ENCODE measurements at places on chromosomes 13 and 19. TPM values are rescaled to one million over a fixed set of nuclear protein-coding genes. Genes with fewer than 3 reads are reported as not detected.
A peak's percentile ranks its signal among the peaks of the same experiment; 100 is the strongest.

Gene ZNF728
- not detected for total RNA-seq

Gene DACT3
- total RNA-seq: 0.66 TPM

Gene CGB8
- not detected for total RNA-seq

Gene ARL11
- total RNA-seq: 0.13 TPM

Gene ELSPBP1
- total RNA-seq: not detected

Gene IZUMO4
- total RNA-seq: 0.46 TPM

DNA sequence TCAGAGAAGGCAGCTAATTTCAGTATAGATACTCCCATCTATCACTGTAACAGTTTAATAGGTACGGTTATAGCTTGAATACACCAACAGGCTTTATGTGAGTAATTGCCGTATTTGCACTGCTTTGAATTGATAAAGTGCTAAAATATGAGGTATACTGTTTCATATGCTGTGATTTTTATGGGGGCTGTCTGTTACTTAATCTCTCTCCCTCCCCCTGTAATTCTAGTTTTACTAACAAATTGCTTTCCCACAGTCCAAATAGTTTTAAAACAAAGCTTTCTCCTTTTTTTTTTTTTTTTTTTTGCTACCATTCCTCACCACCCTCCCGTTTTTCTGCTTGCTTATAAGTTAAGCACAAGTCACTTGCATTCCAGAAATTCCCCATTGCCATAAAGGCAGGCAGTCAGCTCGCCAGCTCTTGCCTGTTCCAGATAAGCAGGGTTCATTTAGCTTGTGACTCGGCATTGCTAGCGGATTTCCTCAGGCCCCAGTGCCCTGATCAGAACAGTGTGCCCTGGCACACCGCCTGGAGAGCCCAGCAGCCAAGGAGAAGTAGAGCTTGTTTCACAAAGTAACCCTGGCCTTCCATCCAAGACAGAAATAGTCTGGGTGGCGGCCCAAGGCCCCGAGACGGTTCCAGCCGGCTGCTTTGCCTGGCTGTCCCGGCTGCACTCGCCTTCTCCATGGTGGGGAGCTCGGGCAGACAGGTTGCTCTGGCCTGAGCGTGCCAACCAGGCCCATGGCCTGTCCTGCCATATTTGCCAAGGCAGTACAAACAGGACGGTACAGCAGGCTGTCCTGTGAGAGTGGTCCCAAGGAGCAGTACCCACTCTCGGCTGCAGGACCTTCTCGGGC, 43.5 kb upstream of the NPAS1 start:
- DNase-seq: peak; percentile 97

- no peak for DNase-seq
Measured at GRCh38 chr13:30654430-30654829, 36.7 kb downstream of the USPL1 start.

- no peak for DNase-seq
Measured at GRCh38 chr19:12801466-12802266, at the start of the genes PRDX2 and THSD8. Gene PRDX2, minus strand, starts transcription at chr19:12801800. Its CDS starts 539 bp downstream, at chr19:12801261. Gene THSD8, plus strand, starts transcription at chr19:12802069. Its CDS starts 3 bp downstream, at chr19:12802072.

DNA sequence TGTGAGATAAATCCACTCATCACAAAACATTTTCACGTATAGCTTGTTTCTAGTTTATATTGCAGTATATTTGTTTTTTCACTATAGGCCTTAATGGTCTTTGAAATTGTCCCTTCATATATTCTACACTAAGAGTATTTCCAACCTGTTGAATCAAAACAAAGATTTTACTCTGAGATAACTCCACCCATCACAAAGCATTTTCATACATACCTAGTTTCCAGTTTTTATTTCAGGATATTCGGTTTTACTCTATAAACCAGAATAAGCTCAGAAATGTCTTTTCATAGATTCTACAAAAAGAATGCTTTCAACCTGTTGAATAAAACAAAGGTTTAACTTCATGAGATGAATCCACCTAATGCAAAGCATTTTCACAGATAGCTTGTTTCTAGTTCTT, 1528.7 kb downstream of the UQCRFS1 start:
- DNase-seq: no peak

- DNase-seq: no peak
Measured at GRCh38 chr13:102582256-102582655, 14.5 kb upstream of the TPP2 start.

DNA sequence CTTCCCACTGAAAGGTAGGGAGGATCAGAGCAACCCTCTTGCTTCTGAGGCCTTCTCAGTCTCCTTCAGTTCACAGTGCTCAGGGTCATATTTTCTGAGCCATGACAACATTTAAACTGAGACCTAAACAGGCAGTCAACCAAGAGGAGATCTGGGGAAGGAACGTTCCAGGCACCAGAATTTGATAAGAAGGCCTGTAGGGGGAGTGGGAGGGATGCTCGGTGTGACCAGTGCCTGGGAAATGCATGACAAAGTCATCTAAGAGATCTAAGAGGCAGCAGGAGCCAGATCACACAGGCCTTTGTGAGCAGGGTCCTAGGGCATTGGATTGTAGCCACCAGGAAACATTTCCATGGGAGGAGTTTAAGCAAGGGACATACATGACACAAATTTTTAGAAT, 71.6 kb downstream of the SHISA2 start:
- no peak for DNase-seq

GRCh38 chr13:114140131-114140905, 7.9 kb upstream of the RASA3 start:
- no peak for DNase-seq

DNA sequence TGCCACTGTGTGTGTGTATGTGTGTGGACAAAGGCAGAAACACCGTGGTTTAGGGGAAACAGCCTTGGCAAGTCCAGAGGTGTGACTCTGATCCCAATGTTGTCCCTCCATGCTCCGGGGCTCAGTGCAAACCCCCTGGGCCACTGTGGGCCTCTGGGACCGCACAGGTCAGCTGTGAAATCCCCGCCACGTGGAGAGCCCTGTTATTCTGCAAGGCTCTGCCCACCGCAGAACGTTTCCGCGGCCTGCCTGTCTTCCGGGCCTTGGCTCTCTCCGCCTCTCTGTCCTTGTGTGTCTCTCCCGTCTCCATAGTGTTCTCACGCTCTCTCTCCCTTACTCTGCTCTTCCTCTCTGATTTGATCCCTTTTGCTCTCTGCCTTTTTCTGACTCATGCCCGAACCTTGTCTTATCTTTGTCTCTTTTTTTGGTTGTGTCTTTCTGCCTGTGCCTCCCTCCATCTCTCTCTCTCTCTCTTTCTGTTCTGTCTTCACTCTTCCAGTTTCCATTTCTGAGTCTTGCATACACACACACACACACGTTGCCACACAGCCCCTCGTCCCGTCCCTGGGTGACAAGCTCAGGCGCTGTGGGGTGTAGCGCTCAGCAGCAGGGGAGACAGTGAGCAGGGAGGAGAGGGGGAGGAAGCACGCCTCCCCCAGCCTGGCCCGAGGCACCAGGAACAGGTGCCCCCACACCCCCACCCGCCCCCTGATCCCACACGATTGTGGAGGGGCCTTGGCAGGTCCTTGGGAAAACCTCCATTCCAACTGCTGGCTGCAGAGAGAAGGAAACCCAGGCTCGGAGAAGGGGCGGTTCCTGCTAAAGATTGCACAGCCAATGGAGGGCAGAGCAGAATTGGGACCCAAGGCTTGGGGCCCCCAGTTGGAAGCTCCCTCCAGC, 3.0 kb downstream of the TTYH1 start:
- no peak for DNase-seq

- no peak for DNase-seq
Measured at GRCh38 chr19:42197375-42197817, 20.1 kb downstream of the DEDD2 start.

DNA sequence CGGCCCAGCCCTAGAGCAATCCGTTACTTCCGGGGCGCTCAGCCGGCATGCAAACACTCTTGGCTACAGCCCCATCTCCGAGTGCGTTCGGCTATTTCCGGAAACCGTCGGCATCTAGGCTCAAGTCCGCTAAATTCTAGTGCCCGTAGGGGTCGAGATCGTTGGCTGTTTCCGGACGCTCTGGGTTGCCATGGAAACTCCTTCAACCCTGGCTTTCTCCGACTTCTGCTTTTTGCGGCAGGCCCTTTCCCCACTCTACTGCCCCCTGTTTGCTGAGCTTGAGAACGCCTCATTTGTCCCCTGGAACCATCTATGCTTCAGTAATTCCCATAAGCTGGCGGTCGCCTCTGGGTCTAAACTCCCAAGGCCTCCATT, 534 bp upstream of the PIK3R2 start:
- peak; percentile 88 for DNase-seq

DNA sequence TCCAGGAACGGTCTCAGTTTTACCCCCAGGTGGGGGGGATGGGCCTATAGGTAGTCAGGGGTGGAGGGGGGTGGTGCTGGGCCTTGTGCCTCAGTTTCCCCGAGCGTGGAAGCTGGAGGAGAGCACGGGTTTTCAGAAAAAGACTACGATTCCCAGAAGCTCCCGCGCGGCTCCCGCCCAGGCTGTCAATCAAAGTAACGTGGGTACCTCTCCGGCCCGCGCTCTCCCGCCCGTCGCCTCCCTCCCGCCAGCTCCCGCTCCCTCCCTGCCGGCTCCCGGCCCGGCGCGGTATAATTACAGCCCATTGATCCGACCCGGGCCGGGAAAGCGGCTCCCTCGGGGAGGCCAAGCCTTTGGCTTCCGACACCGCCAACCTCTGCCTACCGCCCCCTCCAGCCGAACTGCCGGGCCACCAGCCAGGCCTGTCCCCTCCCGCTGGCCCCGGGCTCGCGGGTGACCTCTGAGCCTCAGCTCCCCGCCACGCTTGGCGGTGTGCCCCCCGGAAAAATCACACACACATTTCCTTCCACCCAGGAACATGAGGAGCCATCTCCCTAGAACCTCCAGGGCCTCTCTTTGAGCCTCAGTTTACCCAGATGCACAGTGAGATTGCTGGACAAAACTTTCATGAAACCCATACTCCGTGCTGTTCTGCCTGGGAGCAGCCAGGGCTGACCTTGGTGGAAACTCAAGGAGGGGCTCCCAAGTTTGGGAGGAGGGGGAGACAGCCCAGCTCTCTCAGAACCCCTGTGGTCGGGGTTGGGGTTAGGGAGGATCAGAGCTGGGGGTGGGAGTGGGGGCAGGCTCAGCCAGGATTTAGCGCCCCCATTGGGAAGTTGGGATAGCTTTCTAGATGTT, 7.3 kb upstream of the TLE2 start:
- peak; percentile 72 for DNase-seq
